ENCODE measurements at places on chromosomes 11 and 22.

DNA sequence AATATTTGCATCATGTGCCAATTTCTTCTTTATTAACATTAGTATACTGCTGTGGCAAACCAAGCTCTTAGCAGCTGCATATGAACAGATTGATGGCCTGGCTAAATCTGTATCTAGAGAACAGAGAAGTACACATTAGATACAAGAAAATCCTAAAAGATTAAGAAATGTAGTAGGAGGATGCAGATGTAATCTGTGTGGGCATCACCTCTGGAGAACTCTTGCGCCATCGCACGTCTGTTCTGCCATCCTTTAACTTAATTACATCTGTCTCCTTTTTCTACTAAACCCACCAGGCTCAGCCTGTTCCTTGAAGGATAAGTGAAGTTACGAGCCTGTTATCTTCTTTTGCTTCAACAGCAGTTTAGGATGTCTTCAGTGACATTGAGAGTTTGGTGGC, 196.4 kb upstream of the PITPNB start:
- peaks cover 2% of the 10 kb centered on the region for H3K27me3 ChIP-seq
- no peak overlapping the region for H3K4me3 ChIP-seq
- no peaks in the 10 kb centered on the region for H3K4me1 ChIP-seq
- H3K27ac ChIP-seq: no peak overlapping the region

- H3K4me3 ChIP-seq: no peak overlapping the region
- H3K27me3 ChIP-seq: no peaks in the 10 kb centered on the region
- H3K27ac ChIP-seq: no peak overlapping the region
- DNase-seq: no peak
Measured at GRCh38 chr11:94018721-94019120, 2.4 kb upstream of the HEPHL1 start.

GRCh38 chr11:71189768-71190315, 62.5 kb downstream of the SHANK2 start:
- no peaks in the 10 kb centered on the region for H3K4me1 ChIP-seq

DNA sequence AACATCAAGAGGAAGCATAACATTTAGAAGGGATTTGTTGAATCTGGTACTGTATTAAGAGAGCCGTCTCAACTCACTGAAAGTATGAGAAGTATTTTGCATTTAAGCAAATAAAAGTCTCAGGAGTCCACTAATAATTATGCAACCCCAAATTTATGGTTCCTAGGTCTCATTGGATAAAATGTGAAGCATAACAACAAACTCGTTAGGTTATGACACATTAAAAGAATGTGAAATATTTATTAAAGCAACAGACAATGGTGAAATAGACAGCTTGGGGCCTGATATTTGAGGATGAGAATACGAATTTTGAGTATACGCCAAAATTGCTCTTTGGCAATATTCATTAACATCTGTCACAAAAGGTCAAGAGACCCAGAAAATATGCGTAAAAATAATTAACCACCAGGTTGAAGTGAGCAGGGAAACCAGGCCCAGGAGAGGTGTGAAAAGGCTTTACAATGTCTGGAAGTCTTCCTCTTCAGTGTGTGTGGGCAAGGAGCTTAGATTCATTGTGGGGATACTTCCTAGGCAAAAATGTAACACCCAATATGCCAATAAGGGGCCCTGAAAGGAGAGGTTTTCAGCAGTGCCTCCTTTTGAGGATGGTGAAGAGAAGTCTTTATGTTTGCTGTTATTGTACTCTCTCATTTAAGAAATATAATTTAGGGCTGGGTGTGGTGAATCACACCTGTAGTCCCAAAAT, 89.2 kb downstream of the FDX1 start:
- no peak overlapping the region for H3K27ac ChIP-seq
- H3K36me3 ChIP-seq: no peaks in the 10 kb centered on the region
- H3K4me3 ChIP-seq: no peak overlapping the region
- H3K4me1 ChIP-seq: peaks cover 19% of the 10 kb centered on the region

- no peaks in the 10 kb centered on the region for H3K27me3 ChIP-seq
- no peak for DNase-seq
- H3K36me3 ChIP-seq: peaks cover 59% of the 10 kb centered on the region
- peaks cover 18% of the 10 kb centered on the region for H3K4me1 ChIP-seq
Measured at GRCh38 chr11:64219354-64219684, 6.7 kb downstream of the TRPT1 start.

DNA sequence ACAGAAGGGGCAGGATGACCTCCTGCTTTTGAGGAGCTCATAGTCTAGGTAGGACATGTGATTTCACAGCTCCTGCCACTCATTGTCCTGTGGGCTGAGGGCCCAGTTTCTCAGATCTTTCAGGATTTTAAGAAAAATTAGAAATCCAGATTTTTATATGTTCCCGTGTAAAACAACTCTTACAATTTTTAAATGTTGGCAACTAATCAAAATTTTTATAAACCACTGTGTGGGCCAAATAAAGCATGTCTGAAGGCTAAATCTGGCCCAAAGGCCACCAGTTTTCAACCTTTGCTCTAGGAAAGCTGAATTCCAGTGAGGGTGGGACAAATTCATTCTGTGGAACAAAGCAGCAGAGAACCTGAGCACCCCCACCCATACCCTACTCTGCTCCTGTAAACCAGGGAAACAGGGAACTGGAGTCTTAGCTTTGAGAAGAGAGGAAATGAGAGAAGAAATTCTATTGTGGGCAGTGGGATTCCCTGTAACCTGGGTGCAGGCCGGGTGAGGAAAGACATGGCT, 20.6 kb downstream of the LRRC32 start:
- peaks cover 20% of the 10 kb centered on the region for H3K27me3 ChIP-seq
- no peak overlapping the region for H3K4me3 ChIP-seq
- no peak for DNase-seq
- H3K36me3 ChIP-seq: no peaks in the 10 kb centered on the region
- no peaks in the 10 kb centered on the region for H3K4me1 ChIP-seq

DNA sequence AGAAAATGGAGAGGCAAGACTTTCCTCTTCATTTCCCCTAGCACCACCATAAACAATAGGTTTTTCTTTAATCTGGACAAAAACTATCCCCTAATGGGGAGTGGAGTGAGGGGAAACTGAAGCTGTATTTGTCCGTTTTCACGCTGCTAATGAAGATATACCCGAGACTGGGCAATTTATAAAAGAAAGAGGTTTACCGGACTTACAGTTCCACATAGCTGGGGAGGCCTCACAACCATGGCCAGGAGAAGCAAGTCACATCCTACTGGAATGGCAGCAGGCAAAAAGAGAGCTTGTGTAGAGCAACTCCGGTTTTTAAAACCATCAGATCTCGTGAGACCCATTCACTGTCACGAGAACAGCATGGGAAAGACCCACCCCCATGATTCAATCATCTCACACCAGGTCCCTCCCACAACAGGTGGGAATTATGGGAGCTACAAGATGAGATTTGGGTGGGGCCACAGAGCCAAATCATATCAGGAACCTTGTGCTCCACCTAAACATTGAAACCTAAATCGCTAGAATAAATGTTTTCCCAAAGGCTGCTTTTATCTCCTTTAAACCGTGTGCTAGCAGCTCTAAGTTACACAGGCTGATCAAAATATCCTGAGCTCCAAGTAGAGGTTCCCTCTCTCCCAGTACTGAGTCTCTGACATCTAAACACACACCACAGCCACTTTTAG, 4.3 kb downstream of the UBQLN3 start:
- no peak overlapping the region for H3K4me3 ChIP-seq
- no peak for DNase-seq
- H3K27ac ChIP-seq: no peak overlapping the region
- H3K36me3 ChIP-seq: no peaks in the 10 kb centered on the region

DNA sequence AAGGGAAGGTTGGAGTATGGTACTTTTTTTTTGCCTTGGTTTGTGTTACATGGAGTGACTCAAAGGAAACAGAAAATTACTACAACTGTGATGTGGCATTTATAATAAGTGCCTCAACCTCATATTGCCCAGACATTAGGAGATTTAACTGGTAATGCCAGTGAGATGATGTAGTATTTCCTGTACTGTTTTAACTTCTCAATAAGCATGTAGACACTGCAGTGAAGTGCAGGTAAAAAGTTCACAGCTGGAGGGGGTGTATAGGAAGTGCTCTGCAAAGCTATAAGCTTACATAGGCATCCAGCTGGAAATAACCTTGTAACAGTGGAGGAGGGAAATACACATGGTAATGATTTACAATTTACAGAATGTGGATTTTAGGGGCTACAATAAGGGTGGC, 138.2 kb upstream of the MTMR2 start:
- no peak for DNase-seq
- no peaks in the 10 kb centered on the region for H3K27me3 ChIP-seq
- peaks cover 8% of the 10 kb centered on the region for H3K4me1 ChIP-seq
- no peak overlapping the region for H3K27ac ChIP-seq

GRCh38 chr11:83140691-83141455, 16.1 kb upstream of the PCF11 start:
- no peaks in the 10 kb centered on the region for H3K36me3 ChIP-seq
- peaks cover 8% of the 10 kb centered on the region for H3K4me1 ChIP-seq
- no peaks in the 10 kb centered on the region for H3K27me3 ChIP-seq
- no peak for DNase-seq
- no peak overlapping the region for H3K4me3 ChIP-seq

DNA sequence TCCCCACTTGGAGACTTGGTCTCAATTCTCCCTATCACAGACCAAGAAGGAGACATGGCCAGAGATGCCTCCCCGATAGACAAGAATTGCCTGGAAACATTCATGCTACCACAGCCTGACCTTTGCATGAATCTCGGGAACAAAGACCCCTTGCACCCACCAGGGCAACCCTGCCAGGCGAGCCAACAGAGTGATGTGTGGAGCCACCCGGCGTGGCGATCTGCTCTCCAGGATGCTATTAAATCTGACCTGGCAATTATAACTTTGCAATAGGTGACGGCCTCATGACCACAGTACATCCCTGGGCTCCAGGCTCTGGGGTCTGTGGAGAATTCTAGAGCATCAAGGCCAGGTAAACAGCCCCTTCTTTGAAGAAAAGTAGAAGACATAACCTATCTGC, 31.1 kb upstream of the MN1 start:
- H3K27ac ChIP-seq: no peak overlapping the region
- H3K4me1 ChIP-seq: no peaks in the 10 kb centered on the region
- no peaks in the 10 kb centered on the region for H3K27me3 ChIP-seq
- H3K4me3 ChIP-seq: no peak overlapping the region
- DNase-seq: no peak

GRCh38 chr11:67213178-67213621, 53.1 kb upstream of the GRK2 start:
- H3K36me3 ChIP-seq: peaks cover 66% of the 10 kb centered on the region
- H3K27me3 ChIP-seq: no peaks in the 10 kb centered on the region
- DNase-seq: no peak
- H3K27ac ChIP-seq: peak overlapping the region; percentile 55
- H3K4me1 ChIP-seq: peaks cover 20% of the 10 kb centered on the region

- H3K27me3 ChIP-seq: peaks cover 8% of the 10 kb centered on the region
- no peak for DNase-seq
- no peak overlapping the region for H3K4me3 ChIP-seq
- H3K27ac ChIP-seq: no peak overlapping the region
- peaks cover 42% of the 10 kb centered on the region for H3K4me1 ChIP-seq
Measured at GRCh38 chr22:30192427-30192826, 54.1 kb downstream of the LIF start.

DNA sequence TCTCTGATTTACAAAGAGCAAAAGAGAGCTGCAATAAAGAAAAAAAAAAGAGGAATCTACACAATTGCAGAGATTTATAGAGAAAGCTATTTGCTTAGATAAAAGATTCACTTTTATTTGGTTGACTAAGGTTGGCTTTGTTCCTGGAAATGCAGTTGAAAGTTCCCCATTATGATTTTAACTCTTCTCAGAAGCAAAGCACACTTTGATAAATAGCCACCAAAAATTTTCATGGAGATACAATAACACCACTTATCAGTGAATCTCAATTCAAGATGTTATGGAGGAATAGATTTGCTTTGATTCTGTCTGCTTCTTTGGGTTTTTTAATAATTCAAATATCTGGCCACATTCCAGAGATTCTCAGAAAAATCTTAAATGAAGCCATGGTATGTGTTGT, 88.5 kb upstream of the ANO3 start:
- no peak for DNase-seq
- H3K4me3 ChIP-seq: no peak overlapping the region
- H3K27me3 ChIP-seq: peaks cover 4% of the 10 kb centered on the region
- no peaks in the 10 kb centered on the region for H3K36me3 ChIP-seq
- no peaks in the 10 kb centered on the region for H3K4me1 ChIP-seq

GRCh38 chr11:45048870-45049691, 97.4 kb upstream of the PRDM11 start:
- no peak for DNase-seq
- no peak overlapping the region for H3K4me3 ChIP-seq
- H3K36me3 ChIP-seq: no peaks in the 10 kb centered on the region
- H3K27ac ChIP-seq: no peak overlapping the region
- peaks cover 7% of the 10 kb centered on the region for H3K27me3 ChIP-seq
- peaks cover 6% of the 10 kb centered on the region for H3K4me1 ChIP-seq

DNA sequence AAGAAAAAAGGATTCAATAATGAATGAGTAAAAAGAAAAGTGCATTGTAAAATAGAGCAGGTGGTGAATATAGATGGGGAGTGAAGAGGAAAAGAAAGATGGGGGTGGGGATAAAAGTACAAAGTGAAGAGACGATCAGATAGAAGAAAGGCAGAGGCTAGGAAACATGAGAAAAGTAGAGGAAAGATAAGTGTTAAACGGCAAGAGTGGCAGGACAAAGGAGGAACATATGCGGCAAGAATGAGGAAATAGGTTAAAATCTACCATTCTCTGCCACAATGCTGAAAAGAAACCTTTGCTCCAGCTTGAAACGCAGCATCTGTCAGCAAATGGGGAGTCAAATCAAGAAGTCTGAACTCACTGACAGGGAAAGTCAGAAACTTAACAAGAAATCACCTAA, 6.8 kb downstream of the FUT4 start:
- no peak overlapping the region for H3K4me3 ChIP-seq
- DNase-seq: no peak
- peaks cover 1% of the 10 kb centered on the region for H3K36me3 ChIP-seq
- no peaks in the 10 kb centered on the region for H3K27me3 ChIP-seq

GRCh38 chr22:36977401-36977861, 41.8 kb downstream of the TST start:
- H3K27me3 ChIP-seq: peaks cover 8% of the 10 kb centered on the region
- peak overlapping the region; percentile 93 for H3K27ac ChIP-seq
- peak; percentile 71 for DNase-seq
- H3K36me3 ChIP-seq: no peaks in the 10 kb centered on the region

DNA sequence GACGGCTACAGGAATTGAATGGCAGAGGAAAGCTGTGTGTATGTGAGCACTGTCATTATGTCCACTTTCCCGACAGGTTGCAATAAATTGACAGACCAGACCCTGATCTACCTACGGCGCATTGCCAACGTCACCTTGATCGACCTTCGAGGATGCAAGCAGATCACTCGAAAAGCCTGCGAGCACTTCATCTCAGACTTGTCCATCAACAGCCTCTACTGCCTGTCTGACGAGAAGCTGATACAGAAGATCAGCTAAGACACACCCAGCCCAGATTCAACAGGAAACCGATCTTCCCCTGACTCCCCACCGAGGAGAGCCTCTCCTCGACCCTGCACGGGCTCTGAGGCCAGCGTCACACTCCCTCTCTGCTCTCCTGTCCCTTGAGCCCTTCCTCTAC, 11.5 kb upstream of the GRK2 start:
- DNase-seq: no peak
- H3K36me3 ChIP-seq: peaks cover 75% of the 10 kb centered on the region
- no peaks in the 10 kb centered on the region for H3K27me3 ChIP-seq
- H3K27ac ChIP-seq: peak overlapping the region; percentile 7

GRCh38 chr22:40036591-40037225, 42.0 kb downstream of the FAM83F start:
- H3K36me3 ChIP-seq: no peaks in the 10 kb centered on the region
- peaks cover 19% of the 10 kb centered on the region for H3K27me3 ChIP-seq
- DNase-seq: peak; percentile 43
- no peak overlapping the region for H3K4me3 ChIP-seq
- no peaks in the 10 kb centered on the region for H3K4me1 ChIP-seq
- no peak overlapping the region for H3K27ac ChIP-seq

- H3K36me3 ChIP-seq: no peaks in the 10 kb centered on the region
- DNase-seq: no peak
- H3K4me3 ChIP-seq: no peak overlapping the region
- H3K4me1 ChIP-seq: peaks cover 23% of the 10 kb centered on the region
- peaks cover 7% of the 10 kb centered on the region for H3K27me3 ChIP-seq
Measured at GRCh38 chr22:33022231-33022630, 36.0 kb downstream of the SYN3 start.

Data from activated B cell treated with CpG ODN at 0.5 μM for 24 hours (primary cell).